Stimulated activated CD4-positive, alpha-beta T cell treated with anti-CD3 and anti-CD28 coated beads, Interleukin-2, amount 100 ng/mL, for 24 hours (primary cell): ENCODE measurements at places on chromosomes 5 and 9.
A peak's percentile ranks its signal among the peaks of the same experiment; 100 is the strongest.

DNA sequence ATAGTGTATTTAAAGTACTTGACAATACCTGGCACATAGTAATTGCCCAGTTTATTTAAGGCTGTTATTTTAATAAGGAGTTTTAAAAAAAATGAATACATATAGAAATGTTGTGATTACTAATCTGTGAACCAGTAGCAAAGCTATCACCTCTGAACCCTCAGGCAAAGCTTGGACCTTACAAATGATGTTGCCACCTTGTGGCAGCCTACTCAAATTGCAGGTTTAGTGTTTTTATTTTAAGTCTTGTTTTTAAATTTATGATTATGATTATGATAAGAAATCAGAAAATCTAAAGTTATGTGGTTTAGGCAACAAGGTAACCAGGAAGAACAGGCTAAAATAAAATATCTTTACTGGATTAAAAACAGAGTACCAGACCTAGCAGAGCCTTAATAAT lies 35.8 kb downstream of the PPARGC1B start:
- no peak for DNase-seq

GRCh38 chr5:154084062-154084639 lies 45.4 kb downstream of the MFAP3 start:
- DNase-seq = no peak

DNA sequence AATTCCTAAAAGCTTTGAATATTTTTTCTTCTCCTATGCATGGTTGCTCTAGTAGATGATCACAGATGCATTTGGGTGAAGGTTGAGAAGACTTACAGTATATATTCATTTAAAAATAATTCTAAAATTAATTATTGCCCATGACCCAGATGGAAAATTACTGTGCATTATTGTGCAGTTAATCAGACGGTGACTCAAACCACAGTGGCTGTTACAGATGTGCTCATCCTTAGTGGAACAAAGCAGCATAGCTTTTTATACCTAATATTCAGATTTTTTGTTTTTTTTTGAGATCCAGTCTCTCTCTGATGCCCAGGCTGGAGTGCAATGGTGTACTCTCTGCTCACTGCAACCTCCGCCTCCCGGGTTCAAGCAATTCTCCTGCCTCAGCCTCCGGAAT lies 10.7 kb downstream of the OR2V1 start:
- no peak for DNase-seq

DNA sequence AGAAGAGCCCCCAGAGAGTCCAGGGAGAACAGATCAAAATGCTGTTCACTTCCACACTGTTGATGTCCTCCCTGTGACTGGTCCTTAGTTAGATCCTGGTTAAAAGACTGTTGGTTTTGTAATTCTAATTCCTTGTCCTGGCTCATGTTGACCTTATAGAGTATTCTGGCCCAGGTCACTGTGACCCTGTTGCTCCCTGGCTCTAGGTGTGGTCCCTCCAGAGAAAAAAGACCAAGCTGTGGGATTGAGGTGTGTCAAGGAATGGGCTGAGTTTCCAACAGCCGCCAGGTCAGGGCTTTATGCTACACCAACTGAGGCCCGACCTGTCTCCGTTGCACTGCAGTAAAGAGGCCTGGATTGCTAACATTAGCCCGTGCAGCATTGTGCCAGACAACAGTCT lies 241.0 kb upstream of the MSX2 start:
- DNase-seq = no peak

DNA sequence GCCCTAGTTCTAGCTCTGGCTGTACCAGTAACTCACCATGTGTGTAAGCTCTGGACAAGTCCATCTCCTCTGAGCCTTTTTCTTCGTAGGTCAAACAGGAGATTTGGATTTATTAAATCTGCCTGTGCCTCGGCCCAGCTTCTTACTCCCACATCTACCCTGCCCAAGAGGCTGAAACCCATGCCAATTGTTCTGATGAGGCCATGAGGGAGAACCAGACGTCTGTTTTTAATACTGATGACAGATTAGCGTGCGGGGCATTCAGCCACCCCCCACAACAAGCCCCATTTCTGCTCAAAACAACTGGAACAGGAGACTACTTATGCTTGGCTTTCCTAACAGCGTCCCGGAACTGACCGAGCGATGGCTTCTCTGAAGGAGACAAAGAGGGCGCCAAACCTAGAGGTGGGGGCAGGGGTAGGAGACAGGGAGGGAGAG lies 81.2 kb upstream of the TRIM32 start:
- no peak for DNase-seq

DNA sequence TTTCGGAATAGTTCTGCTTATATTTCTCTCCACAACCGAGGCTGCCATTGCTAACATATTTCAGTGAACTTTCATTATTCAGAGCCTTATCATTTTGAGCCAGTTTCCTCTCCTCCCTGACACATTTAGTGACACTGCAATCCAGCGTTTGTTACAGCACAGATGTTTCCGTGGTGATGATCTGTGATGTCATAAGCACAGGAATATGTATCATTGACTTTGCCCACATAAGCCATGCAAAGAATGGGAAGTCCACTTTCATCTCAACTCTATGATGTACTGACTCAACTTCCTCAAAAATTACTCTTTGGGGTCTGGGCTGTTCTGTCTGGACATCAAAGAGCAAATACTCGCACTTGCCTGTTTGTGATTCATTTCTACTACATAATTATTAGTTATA lies 291.8 kb downstream of the EBF1 start:
- DNase-seq = no peak

- no peak for DNase-seq
Observed at GRCh38 chr5:168353216-168353957, 61.9 kb downstream of the WWC1 start.

GRCh38 chr5:113278976-113279375 lies 155.8 kb downstream of the TSSK1B start:
- no peak for DNase-seq

DNA sequence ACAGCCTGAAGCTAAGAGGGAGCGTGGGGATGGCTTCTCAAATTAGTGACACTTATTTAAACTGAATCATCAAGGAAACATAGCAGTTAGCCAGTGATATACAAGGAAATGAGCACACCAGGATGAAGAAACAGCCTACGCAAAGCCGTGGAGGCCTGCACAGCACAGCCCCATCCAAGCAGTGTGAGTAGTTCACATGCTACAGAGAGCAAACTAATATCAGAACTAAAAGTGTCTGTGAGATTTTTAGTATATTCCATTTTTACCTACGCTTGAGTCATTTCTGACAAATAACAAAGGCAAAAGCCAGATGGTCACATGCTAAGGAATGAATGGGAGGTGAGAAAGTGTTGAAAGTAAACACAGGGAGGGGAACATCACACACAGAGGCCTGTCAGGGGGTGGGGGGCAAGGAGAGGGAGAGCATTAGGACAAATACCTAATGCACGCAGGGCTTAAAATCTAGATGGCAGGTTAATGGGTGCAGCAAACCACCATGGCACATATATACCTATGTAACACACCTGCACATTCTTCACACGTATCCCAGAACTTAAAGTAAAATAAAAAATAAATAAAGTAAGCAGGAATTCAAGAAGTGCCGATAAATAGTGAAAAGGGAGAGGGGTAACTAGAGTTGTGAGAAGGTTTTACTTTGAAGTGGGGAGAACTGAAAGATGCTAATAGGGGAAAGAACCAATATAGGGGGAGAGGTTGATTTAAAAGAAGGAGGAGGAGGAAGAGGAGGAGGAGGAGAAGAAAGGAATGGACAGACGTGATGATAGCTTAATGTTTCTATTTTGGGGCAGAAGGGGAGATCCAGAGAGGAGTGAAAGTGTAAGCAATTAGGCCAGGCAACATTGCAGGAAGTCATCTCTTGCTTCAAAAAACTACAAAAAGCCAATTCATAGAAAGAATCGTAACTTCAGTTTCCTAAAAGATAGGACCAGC lies 100.9 kb upstream of the PTGER4 start:
- peak; percentile 68 for DNase-seq

DNA sequence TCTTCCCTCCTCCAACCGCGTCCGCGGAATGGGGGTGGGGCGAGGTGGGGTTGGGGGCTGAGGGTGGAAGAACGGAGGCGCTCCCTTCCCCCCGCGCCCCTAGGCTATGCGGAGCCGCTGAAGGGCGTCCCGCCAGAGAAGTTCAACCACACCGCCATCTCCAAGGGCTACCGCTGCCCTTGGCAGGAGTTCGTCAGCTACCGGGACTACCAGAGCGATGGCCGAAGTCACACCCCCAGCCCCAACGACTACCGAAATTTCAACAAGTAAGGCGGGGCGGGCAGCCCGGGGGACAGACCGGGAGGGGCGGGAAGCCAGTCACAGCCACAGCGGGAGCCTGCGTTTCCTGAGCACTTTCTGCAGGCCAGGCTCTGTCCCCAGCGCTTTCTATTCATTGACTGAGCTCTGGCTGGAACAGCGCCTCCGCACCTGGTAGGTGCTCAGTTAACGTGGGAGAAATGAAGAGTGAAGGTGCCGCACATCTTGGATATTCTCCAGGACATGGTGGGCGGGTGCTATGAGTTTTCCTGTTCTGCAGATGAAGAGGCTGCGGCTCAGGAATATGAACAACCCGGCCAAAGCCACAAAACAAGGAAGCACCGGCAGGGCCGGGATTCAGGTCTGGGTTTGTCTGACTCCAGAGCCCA lies 11.3 kb downstream of the MYOZ3 start:
- peak; percentile 26 for DNase-seq

GRCh38 chr9:13395156-13395555 lies 115.7 kb upstream of the MPDZ start:
- no peak for DNase-seq

- no peak for DNase-seq
Observed at GRCh38 chr5:111398013-111398412, 114.3 kb downstream of the STARD4 start.

DNA sequence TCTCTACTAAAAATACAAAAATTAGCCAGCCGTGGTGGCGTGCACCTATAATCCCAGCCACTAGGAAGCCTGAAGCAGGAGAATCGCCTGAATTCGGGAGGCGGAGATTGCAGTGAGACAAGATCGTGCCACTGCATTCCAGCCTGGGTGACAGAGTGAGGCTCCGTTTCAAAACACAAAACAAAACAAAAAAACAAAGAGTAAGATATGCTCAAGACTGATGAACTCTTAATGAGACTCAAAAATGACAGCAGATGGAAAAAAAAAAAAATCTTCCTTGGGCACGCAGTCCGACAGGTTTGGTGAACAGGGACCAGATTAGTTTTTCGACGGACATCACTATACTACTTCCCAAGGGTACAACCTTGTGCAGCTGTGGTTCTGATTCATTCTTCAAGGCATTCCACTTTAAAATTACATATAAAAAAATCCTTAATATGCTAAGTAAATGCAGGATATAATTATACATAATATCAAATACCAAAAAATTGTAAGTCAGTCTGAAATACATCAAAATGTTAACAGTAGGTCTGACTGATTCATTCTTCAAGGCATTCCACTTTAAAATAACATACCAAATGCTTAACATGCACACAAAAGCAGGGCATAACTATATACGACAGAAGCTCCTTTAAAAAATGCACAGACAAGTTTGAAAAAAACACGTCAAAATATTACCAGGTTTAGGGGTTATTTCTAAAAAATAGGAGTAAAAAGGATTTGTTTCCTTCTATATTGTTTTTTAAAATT lies 12.3 kb downstream of the PSIP1 start:
- no peak for DNase-seq

- no peak for DNase-seq
Observed at GRCh38 chr5:155953335-155953734, 373.6 kb upstream of the SGCD start.

DNA sequence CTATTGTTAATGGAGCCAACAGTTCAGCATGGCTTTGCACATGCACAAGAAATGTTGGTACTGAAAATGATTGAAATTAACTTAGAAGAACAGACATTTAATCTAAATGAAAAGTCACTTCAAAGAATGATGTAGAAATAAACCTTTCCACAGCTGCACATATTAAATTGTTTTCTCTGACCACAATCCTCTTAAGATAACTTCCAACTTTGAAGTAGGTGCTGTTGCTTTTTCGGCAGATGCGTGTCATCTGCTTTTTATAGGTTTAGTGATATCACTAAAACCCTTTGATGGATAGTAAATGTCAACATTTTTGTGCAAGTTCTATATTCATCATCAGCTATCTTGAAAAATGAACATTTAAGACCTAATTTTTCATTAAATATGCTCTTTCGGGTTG lies 25.3 kb upstream of the SLC1A3 start:
- DNase-seq = no peak

DNA sequence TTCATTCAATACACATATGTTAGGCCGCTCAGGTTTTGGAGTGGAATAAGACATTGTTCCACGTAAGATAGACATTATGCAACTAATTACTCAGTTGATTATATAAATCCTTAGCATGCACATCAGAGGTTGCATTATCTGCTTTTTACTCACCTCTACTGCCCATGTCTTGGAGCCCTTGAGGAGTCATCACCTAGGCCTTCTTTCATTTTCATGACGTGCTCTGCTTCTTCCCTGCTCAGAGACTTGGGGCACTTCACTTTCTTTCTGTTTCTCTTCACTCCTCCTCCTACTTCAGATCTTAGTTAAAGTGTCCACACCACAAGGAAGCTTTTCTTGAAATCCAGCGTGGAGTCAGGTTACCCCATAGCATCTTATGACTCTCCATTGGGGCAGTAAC lies 241.1 kb downstream of the TLR4 start:
- DNase-seq = no peak

DNA sequence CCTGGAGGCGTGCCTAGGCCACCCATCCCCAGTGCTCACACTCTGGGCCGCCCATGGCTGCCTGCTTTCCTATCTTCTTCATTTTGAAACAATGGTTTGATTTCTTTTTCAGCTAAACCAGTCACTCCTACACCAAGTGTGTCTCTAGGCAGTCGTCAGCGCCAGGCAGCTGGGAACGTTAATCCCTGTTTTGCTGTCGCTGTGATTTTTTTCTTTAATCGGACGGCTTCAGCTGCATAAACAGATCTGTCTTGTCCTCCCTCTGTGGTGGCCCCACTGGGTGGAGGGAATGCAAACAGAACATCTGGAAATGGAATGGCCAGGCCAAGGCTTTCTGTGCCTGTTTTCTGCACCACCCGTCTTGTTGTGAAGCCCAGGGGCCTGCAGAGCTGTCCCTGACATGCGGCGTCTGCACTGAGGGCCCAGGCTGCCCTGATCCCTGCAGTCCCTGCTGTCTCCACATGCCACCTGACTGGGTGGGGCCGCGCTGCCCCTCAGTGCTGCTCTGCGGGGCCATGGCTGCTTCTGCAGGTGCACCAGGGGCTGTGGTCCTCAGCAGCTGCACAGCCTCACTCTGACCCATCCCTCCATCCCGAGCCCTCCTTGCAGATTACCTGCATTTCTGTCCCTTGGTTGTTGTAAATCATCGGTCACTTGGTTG lies 51.5 kb downstream of the WNK2 start:
- no peak for DNase-seq

DNA sequence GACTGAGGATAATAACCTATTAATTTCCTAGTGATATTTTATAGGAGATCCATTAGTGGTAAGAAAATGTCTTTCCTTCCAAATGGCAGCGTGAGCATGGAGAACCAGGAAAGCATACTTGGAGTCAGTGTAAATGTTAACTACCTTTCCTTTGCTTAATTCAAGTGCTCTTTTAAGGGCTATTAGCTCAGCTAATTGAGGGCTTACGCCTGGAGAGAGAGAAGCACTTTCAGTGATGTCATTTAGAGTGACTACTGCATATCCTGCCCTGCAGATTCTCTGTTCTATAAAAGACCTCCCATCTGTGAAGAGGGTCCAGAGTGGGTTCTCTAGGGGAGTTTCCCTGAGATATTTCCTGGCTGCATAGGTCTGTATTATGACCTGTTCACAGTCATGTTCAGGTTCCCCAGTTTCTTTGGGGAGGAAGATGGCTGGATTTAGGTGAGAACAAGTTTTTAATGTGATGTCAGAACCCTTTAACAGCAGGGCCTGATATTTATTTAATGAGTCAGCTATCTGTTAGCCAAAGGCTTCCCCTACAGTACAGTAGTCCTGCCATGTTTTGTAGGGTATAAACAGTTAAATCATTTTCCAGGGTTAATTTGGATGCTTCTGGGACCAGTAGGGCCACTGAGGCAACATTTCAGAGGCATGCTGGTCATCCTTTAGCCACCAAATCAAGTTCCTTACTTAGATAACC lies 89.6 kb downstream of the TRIM36 start:
- no peak for DNase-seq
